ENCODE measurements at places on chromosomes 16 and 17.

DNA sequence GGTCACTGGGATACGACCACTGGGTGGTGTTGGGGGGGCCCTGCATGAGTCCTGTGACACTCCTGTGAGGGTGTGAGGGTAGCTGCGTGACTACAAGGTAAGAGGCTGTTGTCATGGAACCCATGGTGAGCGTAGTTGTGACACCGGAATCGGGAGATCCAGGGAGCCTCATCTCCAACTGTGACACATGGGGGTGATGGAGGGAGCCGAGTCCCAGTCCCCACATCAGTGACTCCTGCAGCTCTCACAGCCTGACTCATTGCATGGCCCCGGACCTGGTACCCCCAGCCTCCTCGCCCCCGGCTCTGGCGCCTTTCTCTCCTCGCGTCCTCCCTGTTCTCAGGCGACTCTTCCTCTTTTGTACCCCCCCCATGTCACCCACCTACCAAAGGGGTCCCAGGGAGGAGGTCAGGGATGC is 14.2 kb downstream of the CDH16 start:
- no peak for DNase-seq

GRCh38 chr16:28297308-28297707 is 5.0 kb downstream of the SBK1 start:
- no peak for DNase-seq

DNA sequence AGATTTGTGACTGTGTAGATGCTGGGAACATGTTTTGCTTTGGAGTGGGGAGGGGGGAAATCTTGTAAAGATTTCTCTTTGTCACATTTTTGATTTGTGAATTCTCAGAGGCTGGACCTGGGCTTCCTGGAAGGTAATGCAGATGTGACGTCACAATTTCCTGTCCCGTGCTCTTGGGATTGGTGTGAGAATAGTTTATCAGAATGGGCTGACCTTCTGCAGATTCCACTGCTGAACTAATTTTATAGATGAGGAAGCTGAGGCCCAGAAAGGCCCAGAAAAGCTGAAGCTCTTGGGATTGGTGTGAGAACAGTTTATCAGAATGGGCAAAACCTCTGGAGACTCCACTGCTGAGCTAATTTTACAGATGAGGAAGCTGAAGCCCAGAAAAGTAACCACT is 34.0 kb downstream of the HS3ST3B1 start:
- no peak for DNase-seq

DNA sequence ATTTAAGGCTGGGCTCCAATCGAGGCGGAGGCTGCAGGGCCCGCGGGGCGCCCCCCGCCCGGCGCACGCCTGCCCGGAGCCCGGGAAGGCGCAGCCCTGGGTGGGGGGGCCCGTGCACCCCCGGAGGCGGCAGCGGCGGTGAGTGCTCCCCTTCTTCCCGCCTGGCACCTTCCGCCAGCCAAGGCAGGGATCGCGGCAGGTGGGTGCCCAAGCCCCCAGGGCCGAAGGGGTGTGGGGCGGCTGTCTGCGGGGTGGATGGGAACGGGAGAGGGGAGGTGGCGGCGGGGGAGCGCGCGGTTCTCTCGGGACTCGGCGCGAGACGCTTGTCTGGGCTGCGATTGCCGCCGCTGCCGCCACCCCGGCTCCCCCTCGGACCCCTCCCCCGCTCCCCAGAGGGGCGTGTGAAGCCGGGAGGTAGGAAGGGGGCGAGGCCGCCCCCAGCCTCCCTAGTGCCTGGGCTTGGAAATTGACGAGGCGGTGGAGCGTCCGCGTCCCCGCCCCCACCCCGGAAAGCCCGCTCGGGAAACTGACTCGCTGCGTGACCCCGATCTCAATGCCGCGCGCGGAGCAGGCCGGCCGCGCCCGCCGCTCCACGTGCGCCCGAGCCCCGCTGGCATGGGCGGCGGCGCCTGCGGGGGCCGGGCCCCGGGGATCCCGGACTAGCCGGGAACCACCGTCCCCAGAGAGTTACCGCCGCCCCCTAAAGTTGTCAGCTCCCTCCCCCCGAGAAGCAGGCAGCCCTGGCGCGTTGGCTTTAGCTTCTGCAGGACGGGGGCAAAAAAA is 231.5 kb downstream of the MRTFB start:
- no peak for DNase-seq

- no peak for DNase-seq
These were observed 44.8 kb upstream of the HLF start for GRCh38 chr17:55219934-55220333.

DNA sequence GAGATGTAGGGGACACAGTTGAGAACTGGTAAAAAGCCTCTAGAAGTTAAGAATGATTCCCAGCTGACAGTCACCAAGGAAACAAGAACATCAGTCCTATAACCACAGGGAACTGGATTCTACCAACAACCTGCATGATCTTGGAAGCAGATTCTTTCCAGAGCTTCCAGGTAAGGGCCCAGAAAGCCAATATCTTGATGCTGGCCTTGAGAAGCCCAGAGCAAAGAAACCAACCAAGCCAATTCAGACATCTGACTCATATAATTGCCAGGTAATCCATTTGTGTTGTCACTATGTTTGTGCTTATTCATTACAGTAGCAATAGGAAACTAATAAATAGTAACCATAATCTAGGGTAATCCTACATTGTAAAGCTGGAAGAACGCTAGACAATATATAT is 81.6 kb downstream of the CACNG1 start:
- DNase-seq, result no peak

GRCh38 chr17:8227238-8227581 is 16.8 kb upstream of the AURKB start:
- DNase-seq, result no peak

DNA sequence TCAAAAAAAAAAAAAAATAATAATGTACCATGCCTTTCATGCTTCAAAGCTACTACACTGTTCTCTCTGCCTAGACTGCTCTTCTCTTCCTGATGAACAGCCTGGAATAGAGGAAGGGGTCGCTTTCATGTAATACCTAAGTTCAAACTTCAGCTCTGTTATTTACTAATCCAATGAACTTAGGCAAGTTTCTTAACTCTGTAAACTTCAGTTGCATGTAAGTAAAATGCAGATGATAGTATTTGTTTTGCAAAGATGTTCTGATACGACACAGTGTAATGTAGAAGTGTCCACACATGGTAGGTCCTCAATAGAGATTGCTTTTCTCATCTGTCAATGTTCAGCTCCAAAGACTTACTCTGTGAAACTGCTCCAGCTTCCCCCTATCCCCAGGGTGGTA is 6.6 kb downstream of the COA3 start:
- DNase-seq, result no peak

GRCh38 chr17:32489320-32490100 is 2.7 kb downstream of the CDK5R1 start:
- no peak for DNase-seq

Measured in stimulated activated CD8-positive, alpha-beta memory T cell treated with anti-CD3 and anti-CD28 coated beads, Interleukin-4, amount 100 ng/mL, for 4 hours (primary cell).